ENCODE measurements at places on chromosomes 3 and 15. TPM values are rescaled to one million over a fixed set of nuclear protein-coding genes. Genes with fewer than 3 reads are reported as not detected.

Gene IL12A
- total RNA-seq = 0.17 TPM

Gene HYAL3
- total RNA-seq = 3.9 TPM

Gene A4GNT
- not detected for total RNA-seq

Gene CCDC174
- 7.3 TPM for total RNA-seq

Gene DUOX2
- total RNA-seq = under 0.01 TPM

Gene SAMMSON
- not detected for total RNA-seq

Gene CLEC3B
- total RNA-seq = 33.1 TPM

Gene GOLGA6L4
- total RNA-seq = 0.86 TPM

Gene CYP8B1
- total RNA-seq = not detected

Gene SEMA5B
- total RNA-seq = not detected

Gene MYO5C
- total RNA-seq = 0.16 TPM

Gene ST3GAL6
- 1.3 TPM for total RNA-seq

Gene TM4SF1
- total RNA-seq = 183 TPM

Gene SST
- total RNA-seq = not detected

Gene CHRNA3
- under 0.01 TPM for total RNA-seq

Gene KBTBD12
- total RNA-seq = not detected

Gene IGSF10
- total RNA-seq = 0.94 TPM

Measured in bronchial smooth muscle cell (primary cell).